Common myeloid progenitor, CD34-positive (primary cell): ENCODE measurements at places on chromosomes 4 and X.

DNA sequence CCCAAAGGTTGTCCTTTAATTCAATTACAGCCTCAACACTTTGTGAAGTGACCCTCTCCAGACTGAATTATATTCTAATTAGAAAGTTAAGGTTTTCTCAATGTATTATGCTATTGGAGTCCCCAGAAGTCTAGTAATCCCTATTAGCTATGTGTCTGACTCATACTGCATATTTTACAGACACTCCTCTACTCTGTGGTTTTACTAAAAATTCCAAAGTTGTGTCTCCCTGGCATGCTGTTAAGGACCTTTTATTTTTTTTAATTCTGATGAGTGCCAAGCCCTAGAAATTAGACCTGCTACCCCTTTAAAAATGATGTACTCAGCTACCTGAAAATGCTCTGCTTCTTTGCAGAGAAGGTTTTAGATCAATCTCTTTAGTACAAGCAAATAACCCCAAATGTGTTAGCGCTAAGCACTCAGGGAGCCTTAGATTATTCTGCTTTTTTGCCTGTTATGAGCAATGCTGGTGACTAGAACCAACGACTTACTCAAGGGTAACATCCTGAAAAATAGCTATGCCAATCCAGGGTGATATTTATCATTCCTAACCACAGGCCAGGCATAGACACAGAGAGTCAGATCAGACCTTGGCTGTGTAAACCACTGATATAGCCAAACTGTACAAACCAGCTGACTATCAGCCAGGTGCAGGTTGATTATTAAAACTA is 26.1 kb upstream of the CXCL13 start:
- DNase-seq: peak; percentile 50

- no peak for DNase-seq
Observed at GRCh38 chr4:173572493-173573129, 42.6 kb upstream of the HAND2 start.

- DNase-seq: no peak
Observed at GRCh38 chr4:28287831-28288233, 1427.2 kb downstream of the STIM2 start.

- no peak for DNase-seq
Observed at GRCh38 chr4:81287101-81287500, 72.1 kb upstream of the PRKG2 start.

DNA sequence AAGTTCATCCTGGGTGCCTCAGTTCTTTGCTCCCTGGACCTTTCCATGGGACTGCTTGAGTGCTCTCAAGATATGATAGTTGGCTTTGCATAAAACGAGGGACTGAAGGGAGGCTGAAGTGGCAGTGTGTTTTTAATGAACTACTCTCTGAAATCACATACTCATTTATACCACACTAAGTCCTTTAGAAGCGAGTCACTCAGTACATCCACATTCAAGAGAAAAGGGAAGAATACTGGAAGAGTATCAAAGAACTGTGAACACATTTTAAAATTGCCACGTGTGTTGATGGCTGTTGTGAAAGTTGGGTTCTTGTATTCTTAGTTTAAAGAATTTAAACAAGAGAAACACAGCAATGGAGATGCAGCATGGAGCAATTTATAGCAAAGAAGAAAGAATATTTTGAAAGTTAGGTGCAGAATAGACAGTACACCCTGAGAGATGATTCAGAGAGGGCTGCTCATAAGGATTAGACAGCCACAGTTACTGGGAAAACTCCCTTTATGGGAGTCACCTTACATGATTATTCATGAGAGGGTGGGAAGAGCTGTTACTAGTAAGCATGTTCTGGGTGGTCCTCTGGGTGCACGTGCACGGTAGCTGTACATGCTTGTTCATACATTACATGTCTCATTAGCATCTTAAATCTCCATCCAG is 380.7 kb downstream of the ADGRL3 start:
- no peak for DNase-seq

- DNase-seq: no peak
Observed at GRCh38 chr4:52071791-52072546, 20.9 kb downstream of the SPATA18 start.

DNA sequence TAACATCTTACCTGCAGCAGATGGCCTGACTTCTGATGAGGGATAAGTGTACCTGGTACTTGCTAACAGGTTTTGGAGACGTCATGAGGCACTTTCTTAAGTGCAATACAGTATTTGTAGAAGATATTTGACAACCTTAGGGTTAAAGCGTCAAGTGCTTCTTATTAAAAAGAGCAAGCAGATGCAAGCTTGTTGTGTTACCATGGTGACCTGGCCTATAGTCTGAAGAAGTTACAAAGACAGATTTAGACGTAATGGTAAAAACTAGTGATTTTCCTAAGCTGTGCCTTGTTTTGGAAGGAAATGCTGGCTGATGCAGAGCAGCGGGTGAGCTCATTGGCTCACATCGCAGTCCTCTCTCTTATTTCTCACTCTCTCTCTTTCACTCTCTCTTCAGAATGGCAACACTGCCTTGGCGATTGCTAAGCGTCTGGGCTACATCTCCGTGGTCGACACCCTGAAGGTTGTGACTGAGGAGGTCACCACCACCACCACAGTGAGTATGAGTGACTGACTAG is 243.6 kb downstream of the ANK2 start:
- DNase-seq: no peak

- DNase-seq: no peak
Observed at GRCh38 chr4:68079928-68080327, 49.7 kb downstream of the TMPRSS11F start.

- no peak for DNase-seq
Observed at GRCh38 chr4:156396534-156396933, 442.9 kb upstream of the CTSO start.

- no peak for DNase-seq
Observed at GRCh38 chrX:39327705-39328104, 526.4 kb downstream of the MID1IP1 start.

GRCh38 chrX:38803243-38803587 is 2.0 kb downstream of the MID1IP1 start:
- DNase-seq: no peak

- DNase-seq: peak; percentile 27
Observed at GRCh38 chr4:83109480-83110222, 4.9 kb downstream of the PLAC8 start.

DNA sequence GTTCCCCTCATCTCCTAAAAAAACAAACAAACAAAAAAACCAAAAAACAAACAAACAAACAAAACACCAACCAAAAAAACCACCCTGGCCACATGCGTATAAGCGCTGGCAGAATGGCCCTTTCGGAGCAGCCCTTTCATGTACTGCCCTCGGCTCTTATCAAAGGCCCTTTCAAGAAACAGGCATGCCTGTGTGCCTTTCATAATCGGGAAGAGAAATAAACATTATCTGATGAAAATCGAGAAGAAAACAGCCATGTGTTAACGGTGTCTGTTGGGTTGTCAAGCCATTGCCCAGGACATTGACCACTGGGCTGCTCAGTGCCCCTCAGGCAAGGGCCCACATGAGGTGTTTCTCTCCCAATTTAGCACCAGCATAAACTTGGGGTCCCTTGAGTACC is 68.3 kb downstream of the PJA1 start:
- no peak for DNase-seq

DNA sequence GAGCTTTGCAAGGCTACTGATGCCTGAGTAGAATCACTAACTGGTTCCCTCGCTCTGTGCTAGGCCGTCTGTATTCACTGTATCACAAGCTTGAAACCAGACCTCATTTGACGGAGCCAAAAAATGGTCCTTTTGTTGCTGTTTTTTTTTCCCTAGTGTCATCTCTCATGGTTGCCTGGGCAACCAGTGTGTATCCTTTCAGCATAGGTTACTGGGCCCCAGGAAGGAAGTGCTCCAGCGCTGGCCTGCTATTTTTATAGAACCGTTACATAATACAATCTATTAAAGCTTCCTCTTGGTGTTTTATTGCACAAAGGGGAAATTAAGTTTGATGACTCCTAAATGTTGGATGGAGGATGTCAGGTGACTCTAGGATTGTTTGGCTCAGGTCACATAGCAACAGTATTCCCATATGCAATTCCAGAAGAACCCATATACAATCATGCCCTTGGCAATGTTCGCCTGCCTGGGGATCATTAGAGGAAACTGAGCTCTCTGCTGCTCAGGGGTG is 220.4 kb downstream of the SPRY1 start:
- DNase-seq: peak; percentile 81

DNA sequence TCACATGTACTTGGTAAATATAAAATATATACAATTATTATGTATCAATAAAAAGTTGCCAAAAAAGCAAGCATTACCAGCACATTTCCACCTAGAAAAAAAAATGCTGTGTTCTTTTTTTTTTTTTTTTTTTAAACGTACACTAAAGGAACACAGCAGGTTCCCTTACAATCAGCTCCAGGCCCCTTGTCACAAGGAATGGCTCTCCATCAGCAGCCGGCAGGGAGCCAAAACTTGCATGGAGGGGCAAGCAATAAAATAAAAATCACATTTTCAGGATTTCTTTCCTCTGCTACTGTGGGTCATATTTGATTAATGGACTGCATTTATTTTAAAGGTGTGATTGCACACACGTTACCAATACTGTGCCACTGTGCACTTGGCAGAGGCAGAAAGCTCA is 460.3 kb downstream of the GPAT3 start:
- no peak for DNase-seq

DNA sequence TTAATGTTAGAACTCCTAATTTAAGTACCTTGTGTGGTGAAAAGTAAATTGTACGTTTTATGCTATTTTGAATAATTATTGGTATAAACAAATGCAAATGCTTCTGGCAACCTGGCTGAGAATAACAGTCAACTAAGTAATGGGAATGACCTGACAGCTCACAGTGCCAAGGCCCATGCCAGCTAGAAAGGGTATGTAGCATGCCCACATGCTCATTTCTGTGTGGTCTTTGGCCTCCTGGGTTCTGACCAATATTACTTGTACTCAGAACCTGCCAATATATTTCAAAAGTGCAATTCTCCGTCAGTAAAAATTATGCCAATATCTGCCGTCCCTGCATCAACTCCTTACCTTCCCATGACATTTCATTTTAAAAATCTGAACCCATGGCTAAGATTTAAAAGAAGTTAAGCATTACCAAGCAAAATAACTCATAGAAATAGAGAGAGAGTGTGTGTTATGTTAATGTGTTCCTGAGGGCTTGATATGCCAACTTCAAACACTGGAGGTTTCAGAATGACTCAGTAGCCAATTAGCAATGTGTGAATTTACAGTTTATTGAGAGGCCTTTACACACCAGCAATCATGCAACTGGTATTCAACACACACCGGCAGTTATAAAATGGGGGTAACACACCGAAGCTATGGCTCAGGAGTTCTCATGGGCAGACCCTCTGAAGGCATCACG is 820.8 kb downstream of the FSTL5 start:
- DNase-seq: no peak

DNA sequence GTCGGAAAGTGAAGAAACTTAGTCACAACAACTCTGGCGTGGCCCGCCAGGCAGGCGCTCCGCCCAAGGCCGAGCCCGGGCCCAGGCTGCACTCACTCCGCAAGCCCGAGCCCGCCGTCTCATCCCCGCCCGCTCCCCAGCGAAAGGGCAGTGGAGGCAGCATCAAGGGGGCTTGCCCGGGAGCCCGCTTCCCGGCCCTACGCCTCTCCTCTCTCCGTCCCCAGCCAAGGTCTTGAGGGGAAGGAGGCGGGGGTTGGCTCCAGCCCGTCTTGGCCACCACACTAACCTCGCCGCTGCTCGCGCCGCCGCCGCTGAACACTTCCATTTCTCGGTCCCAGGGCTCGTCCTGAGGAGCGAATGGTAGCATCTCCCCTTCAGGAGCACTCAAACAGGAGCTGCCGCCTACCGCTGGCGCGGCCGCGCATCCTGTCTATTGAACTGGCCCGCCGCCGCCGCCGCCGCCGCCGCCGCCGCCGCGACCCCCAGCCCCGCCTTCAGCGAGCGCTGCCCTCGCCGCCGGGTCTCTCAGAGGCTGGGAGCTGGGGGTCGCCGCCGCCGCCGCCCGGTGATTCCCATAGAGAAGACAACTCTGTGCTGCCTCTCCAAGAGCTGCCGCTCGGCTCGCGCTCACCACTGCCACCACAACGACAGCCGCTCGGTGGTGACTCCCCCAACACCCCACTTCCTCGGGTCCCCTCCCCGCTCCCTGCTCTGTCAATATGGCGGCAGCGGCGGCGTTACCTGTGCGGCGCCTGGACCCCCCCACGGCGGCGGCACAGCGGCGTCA is at the start of gene RPS6KA6:
RPS6KA6 (minus strand) TSS at position 667 of the 787 bp plus-strand sequence; CDS start at position 367, 300 bp downstream.
- DNase-seq: no peak

DNA sequence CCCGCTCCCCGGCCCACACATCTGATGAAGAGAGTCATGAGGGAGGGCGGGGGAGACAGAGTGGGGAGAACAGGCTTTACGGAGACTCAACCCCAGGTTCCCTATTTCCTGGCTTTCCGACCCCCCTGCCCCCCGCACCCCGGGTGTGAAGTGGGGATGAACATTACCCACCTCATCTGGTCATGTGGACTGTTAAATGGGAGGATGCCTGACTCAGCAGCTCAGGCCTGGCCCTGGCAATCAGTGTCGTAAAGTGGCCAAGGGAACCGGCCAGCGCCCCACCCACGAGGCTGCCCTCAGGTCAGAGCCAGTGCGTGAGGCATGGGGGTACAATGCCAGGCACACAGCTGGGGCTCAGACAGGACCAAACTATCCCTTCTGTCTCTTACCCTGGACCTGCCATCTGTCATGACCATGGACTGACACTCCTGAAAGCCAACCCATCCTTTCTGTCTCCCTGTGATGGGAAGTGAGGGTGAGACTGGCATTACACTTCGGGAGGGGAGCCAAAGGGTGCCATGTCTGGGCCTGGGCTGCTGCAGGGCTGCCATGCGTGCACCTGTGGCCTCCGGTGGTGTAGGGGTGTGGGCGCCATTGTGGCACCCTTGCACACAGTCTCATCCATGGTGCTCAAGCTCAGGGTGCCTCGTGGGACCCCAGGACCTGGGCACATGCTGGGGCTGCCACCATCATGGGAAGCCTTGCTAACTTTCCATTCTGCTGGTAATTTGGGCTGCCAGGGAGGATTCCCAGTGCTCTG is 106.1 kb upstream of the PSAPL1 start:
- no peak for DNase-seq

DNA sequence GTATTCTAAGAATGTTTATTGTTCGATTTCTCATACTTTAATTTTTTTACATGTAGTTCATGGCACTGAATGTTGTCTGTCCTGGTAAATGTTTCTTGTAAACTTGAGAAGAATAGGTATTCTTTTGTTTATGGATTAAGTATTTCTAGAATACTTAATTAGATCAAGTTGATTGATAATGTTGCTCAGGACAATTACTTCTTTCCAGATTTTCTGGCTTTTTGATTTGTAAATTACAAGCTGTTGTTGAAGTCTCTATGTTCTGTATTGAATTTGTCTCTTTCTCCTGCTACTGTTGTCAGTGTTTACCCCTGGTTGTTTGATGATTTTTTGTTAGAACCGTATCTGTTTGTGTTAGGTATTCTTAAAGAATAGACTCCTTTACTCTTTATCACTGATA is 1720.9 kb upstream of the AGA start:
- no peak for DNase-seq

- no peak for DNase-seq
Observed at GRCh38 chr4:168409089-168409801, 71.0 kb downstream of the DDX60L start.

- peak; percentile 48 for DNase-seq
Observed at GRCh38 chrX:38664285-38664684, 102.9 kb downstream of the TSPAN7 start.

- DNase-seq: no peak
Observed at GRCh38 chr4:119005928-119006460, 117.3 kb downstream of the SYNPO2 start.
